GM23248 (cell line): ENCODE measurements at places on chromosomes 2 and 18. TPM values are rescaled to one million over a fixed set of nuclear protein-coding genes. Genes with fewer than 3 reads are reported as not detected.

DNA sequence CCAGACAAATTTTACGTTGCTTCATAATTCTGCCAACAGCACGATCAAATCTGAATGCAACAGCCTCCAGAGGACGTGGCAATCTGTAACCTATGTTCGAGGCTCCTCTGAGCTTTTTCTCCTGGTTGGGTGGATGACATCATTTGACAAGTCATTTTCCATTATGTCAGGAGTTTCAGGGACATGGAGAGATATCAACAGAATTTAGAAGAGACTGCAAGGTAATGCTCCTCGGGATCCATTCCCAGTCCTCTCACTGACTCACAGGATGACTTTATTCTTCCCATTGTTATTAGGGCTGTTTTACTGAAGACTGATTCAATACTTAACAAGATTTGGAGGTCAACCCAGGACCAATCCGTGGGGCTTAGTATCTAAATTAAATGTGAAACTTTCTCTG, 72.5 kb upstream of the RNF152 start:
- peak; percentile 26 for DNase-seq
- no peaks in the 10 kb centered on the region for H3K27me3 ChIP-seq
- no peak overlapping the region for H3K4me3 ChIP-seq

DNA sequence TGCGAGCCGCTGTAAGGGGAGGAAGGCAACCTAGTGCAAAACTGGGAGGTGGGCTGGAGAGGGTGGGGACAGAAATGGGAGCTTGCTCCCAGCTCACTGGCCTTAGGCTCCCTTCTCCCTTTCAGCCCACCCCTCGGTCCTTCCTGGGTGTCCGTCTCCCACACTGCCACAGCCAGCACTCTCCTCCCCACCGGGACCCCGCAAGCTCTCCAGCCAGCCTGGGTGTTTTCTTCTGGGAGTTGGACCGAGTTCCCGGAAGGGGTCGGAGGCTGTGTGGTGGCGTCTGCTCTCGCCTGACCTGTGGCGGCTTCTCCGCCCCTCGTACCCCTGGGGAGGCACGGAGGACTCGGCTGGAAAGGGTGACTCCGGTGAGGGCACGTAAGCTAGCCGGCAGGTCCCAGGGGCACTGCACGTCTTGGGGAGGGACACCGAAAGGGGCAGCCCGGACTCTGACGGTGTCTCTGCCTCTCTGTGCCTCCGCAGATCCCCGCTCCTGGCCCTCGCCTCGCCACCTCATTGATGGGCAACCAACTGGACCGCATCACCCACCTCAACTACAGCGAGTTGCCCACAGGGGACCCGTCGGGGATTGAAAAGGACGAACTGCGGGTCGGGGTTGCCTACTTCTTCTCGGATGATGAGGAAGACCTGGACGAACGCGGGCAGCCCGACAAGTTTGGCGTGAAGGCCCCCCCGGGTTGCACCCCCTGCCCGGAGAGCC, 1.1 kb downstream of the LRATD1 start:
- no peaks in the 10 kb centered on the region for H3K4me1 ChIP-seq
- H3K36me3 ChIP-seq, result no peaks in the 10 kb centered on the region
- DNase-seq, result no peak
- H3K4me3 ChIP-seq, result peak overlapping the region; percentile 77
- peaks cover 28% of the 10 kb centered on the region for H3K27me3 ChIP-seq
- no peak overlapping the region for H3K27ac ChIP-seq

DNA sequence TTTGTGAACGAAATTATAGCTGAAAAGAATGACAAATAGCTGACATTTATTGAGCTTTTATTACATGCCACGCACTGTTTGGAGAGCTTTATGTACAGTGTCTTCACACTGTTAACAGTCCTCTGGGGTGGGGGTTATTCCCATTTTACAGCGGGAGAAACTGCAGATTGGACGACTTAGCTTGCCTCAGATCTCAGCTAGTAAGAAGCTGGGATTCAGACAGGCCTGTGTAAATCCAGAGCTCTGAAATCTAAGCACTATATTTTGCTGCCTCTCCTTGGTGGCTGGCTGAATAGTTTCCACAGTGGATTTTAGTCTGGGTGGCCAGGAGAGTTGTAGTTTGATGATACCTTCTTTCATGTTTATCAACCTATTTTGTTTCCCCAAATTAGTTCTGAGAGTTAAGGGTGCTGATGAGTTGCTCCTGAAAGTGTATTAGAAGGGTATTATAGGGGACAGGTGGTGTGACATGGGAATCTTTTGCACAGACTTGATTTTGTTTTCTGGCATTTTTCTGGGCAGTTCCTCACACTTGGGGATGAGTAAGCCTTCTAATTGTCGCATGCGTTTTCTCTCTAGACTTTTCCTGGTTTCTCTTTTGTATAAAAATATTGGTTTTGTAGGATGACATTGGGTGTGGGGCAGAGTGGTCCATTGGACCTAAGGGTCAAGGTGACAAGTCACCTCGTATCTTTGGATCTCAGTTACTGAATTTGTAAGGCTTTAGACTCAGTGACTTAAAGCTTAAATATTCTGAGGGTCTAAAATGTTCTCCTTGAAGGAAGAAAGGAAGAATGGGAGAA, 1.5 kb downstream of the ACSL3 start:
- no peaks in the 10 kb centered on the region for H3K27me3 ChIP-seq
- H3K36me3 ChIP-seq, result no peaks in the 10 kb centered on the region
- H3K4me3 ChIP-seq, result peak overlapping the region; percentile 81
- DNase-seq, result peak; percentile 66

GRCh38 chr2:86249176-86249575, 49.9 kb downstream of the MRPL35 start:
- no peak overlapping the region for H3K4me3 ChIP-seq
- H3K36me3 ChIP-seq, result no peaks in the 10 kb centered on the region
- DNase-seq, result no peak
- peaks cover 4% of the 10 kb centered on the region; the same call in 1 of the 2 replicates for H3K4me1 ChIP-seq
- no peak overlapping the region for H3K27ac ChIP-seq
- H3K27me3 ChIP-seq, result peaks cover 40% of the 10 kb centered on the region

DNA sequence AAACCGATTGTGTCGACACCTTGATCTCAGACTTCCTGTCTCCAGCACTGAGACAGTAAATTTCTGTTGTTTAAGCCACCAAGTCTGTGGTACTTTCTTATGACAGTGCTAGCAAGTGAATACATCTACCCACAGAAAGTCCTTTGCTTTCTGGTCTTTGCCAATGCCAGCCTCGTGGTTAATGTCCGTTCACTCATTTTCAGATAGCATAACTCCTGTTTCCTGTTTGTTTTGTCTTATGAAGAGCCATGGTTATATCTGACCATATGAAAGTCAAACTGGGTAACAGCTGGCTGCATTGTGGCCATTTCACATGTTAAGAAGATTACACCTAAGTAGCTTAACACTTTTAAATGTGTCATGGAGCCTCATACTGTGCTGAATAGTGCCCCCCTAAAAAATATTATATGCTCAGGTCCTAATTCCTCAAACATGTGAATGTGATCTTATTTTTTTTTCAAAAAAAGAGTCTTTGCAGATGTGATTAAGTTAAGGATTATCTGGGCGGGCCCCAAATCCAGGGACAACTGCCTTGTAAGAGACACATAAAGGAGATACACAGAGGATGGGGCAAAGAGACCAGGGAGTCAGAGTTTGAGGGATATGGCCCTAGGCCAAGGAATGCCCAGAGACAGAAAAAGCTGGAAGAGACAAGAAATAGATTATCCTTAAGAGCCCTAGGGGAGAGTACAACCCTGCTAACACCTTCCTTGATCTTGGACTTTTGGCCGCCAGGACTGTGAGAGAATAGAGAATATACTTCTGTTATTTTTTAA, 118.0 kb downstream of the KCNE4 start:
- no peak for DNase-seq
- no peaks in the 10 kb centered on the region for H3K36me3 ChIP-seq
- H3K27me3 ChIP-seq, result 0 out of 2 replicates have a peak, but pooled peaks cover 4% of the 10 kb centered on the region
- no peak overlapping the region for H3K4me3 ChIP-seq

The TNFRSF11A gene
- 0.22 TPM in 1 of 2 replicates, not detected in the other for total RNA-seq

DNA sequence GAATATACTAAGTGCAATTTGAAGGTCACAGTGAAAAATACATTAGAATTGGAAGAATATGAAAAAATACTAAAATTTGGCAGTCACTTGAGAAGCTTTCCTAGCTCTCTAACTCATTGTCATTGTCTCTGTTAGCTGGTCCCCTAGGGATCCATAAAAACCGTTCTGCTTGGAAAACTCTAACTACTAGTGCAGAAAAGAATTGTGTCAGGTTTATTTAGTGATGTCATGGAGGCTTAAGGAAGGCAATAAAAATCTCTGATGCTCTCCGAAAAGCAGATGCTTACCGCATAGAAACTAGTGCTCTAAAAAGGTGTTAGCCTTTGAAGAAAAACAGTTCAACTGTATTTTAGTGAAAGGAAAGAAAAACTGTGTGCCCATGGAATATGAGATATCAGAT, 150.1 kb upstream of the DLGAP1 start:
- H3K27me3 ChIP-seq, result no peaks in the 10 kb centered on the region
- no peak overlapping the region for H3K27ac ChIP-seq
- no peak for DNase-seq
- no peaks in the 10 kb centered on the region for H3K4me1 ChIP-seq
- no peak overlapping the region for H3K4me3 ChIP-seq
- no peaks in the 10 kb centered on the region for H3K36me3 ChIP-seq

DNA sequence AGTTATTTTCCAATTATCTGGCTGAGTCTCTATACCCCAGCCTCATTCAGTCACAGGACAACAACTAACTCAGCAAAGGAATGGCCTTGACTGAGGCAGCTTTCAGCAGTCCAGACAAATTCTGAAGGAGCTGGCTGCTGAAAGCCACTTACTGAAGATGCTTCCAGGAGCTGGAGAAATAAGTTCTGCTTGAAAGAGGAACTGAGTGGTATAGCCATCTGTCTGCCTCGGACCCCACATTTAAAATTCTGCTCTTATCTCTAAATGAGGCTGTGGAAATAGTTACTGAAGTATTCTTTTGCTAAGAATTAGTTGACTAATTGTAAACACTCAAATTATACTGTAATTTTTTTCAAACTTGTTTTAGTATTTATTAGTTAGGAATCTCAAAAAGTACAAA, 9.1 kb upstream of the GPD2 start:
- H3K36me3 ChIP-seq, result no peaks in the 10 kb centered on the region
- H3K4me3 ChIP-seq, result no peak overlapping the region
- no peak for DNase-seq
- H3K27ac ChIP-seq, result no peak overlapping the region

GRCh38 chr18:8151181-8151580, 458.1 kb upstream of the RAB12 start:
- H3K36me3 ChIP-seq, result no peaks in the 10 kb centered on the region; the same call in 1 of the 2 replicates
- peaks cover 18% of the 10 kb centered on the region for H3K4me1 ChIP-seq
- H3K4me3 ChIP-seq, result no peak overlapping the region
- no peaks in the 10 kb centered on the region for H3K27me3 ChIP-seq
- H3K27ac ChIP-seq, result no peak overlapping the region
- DNase-seq, result no peak

DNA sequence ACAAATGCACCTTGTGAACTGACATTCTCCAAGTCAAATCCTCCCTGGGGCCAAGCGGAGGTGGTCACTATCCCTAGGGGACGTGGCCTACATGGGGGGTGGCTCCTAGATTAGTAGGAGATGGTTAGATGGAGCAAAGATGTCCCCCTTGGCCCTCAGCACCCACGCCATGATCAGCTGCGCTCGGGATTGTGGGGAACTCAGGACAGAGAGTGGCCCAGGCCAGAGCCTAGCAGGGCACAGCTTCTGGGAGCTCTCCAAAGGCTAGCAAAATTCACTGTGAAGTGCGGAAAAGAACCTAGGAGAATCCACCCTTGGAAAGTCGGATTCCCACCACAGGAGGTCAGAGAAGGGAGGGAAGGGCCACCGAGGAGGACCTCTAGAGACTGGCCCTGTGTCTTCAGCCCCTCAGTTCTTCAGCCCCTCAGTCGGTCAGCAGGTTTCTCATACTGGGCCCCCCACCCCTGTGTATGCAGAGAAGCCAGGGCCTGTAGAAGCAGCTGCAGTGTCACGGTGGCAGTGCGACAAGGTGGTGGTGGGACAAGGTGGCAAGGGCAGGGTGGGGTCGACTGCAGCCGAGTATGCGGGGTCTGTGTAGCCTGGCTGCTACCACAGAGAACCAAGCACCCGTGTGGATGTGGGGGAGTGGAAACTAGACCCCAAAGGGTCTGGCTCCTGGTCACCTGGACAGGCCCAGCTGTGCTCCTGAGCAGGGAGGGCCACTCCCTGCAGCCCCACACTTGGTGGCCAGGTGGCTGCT, 18.4 kb downstream of the GPR55 start:
- DNase-seq, result no peak
- no peak overlapping the region for H3K27ac ChIP-seq

GRCh38 chr2:100906679-100907078, 86.7 kb downstream of the NPAS2 start:
- H3K27me3 ChIP-seq, result no peaks in the 10 kb centered on the region
- no peaks in the 10 kb centered on the region for H3K36me3 ChIP-seq
- no peak overlapping the region for H3K4me3 ChIP-seq
- no peak overlapping the region for H3K27ac ChIP-seq

GRCh38 chr2:17621781-17622180, 81.3 kb downstream of the VSNL1 start:
- H3K27me3 ChIP-seq, result no peaks in the 10 kb centered on the region
- H3K4me1 ChIP-seq, result peaks cover 20% of the 10 kb centered on the region
- H3K4me3 ChIP-seq, result no peak overlapping the region
- H3K27ac ChIP-seq, result peak overlapping the region; percentile 28; the same call in 1 of the 2 replicates
- no peaks in the 10 kb centered on the region for H3K36me3 ChIP-seq

- DNase-seq, result no peak
- no peaks in the 10 kb centered on the region for H3K27me3 ChIP-seq
- peaks cover 7% of the 10 kb centered on the region for H3K4me1 ChIP-seq
These were observed 574.1 kb upstream of the ID2 start for GRCh38 chr2:8107621-8108378.

- DNase-seq, result no peak
- no peaks in the 10 kb centered on the region for H3K36me3 ChIP-seq
- no peaks in the 10 kb centered on the region for H3K4me1 ChIP-seq
These were observed 127.6 kb upstream of the HS6ST1 start for GRCh38 chr2:128446049-128446873.

DNA sequence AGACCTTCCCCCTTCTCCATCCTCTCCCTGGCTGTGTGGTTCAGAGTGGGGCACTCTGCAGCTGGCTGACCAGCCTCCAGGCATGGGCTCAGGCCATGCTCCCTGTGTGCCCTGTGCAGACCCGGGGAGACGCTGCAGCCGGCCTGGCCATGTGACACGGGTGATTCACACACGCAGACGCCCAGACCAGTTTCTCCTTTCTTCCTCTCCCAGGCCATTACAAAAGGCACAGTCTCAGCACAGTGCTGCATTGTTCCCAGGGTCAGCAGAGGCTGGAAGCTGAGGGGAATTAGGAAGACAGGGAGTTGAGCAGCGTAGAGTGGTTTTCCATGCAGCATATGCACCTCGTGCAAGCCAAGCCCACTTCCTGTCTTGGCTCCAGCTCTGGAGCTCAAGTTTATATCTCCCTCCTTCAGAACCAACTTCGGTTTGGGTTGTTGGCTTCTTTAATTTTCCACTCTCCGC, 288.5 kb downstream of the TNS1 start:
- no peaks in the 10 kb centered on the region for H3K27me3 ChIP-seq
- H3K36me3 ChIP-seq, result no peaks in the 10 kb centered on the region
- H3K27ac ChIP-seq, result peak overlapping the region; percentile 37
